ENCODE measurements at places on chromosomes 13 and 19. TPM values are rescaled to one million over a fixed set of nuclear protein-coding genes. Genes with fewer than 3 reads are reported as not detected.

The MAMSTR gene
- total RNA-seq = 0.56 TPM

The SMIM17 gene
- total RNA-seq = not detected

The EFNB2 gene
- total RNA-seq = 0.47 TPM

The NLRP4 gene
- not detected for total RNA-seq

The ABCA7 gene
- 217 TPM for total RNA-seq

The CCDC70 gene
- not detected for total RNA-seq
